ENCODE measurements at places on chromosomes 2 and 18.

DNA sequence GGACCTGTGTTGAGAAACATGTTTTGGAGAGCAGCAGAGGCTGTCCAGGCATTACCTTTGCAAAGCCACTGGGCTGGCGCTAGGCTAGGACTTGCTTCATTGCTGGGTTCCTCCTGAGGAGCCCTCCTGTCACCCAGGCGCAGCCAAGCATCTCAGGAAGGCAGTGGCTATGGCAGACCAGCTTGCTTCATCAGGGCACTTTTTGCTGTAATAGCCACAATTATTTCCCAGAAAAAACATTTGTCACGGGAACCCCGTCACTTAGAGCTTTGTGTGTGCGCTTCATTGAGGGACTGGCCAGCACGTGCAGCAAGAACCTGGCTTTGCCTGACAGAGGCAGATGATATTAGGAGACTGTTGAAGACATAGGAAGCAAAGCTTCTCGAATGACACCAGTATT is 36.4 kb downstream of the SLC20A1 start:
- DNase-seq: no peak

GRCh38 chr2:215880970-215881369 is 132.4 kb downstream of the MREG start:
- DNase-seq: no peak

DNA sequence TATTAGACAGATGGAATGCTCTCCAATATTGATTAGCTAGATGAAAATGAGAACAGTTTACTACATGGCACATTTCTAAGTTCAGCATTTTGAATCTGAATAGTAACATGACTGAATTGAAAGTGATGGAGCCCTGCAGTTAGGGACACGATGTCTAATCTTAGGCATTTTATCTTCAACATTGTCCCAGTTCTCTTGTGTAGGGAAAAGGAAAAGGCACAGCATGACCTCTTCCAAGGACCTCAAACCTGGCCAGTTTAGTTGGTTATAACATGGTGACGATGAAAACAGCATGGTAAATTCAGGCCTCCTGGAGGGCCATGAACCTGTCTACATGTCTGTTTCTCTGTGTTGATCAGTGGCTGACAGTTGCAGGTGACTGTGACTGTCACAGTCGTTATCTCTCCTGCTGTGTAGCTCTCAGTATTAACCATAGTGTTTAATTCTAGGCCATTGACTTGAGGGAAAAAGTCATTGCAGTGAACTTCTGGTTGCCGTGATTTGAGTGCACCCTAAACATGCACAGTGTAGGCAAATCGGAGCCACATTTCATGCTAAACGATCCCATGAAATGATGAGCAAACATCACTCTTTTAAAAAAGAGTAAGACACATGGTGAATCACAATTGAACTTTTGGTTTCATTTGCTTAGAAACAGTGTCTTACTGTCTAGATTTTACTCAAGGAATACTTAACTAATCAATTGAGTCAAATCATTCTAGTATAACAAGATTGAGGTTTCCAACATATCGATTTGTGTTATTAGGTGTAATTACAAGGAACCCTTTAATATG is 129.7 kb downstream of the PHLPP1 start:
- DNase-seq: no peak

DNA sequence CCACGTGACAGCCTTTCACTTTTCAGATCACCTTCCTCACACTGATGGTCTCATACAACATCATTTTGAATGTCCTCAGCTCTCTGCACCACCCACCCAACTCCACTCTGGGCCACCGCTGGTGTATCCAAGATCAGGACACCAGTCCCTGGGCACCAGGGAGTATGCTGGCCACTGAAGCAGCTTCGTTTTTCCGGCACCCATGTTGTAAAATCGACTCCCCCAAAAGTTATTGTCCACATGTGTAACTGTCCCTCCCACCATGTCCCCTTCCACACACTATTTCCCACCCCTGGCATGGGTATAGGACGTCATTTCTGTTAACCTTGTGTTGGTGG is 96.4 kb downstream of the TGOLN2 start:
- no peak for DNase-seq

- DNase-seq: no peak
Measured at GRCh38 chr2:201128033-201128432, 12.1 kb downstream of the CFLAR start.

All from stimulated activated CD4-positive, alpha-beta T cell treated with anti-CD3 and anti-CD28 coated beads, Interleukin-15, amount 100 ng/mL, for 1 hour (primary cell).